ENCODE measurements at places on chromosomes 3 and 15.

GRCh38 chr3:179544981-179545645 is 17.6 kb upstream of the ACTL6A start:
- DNase-seq, result no peak

DNA sequence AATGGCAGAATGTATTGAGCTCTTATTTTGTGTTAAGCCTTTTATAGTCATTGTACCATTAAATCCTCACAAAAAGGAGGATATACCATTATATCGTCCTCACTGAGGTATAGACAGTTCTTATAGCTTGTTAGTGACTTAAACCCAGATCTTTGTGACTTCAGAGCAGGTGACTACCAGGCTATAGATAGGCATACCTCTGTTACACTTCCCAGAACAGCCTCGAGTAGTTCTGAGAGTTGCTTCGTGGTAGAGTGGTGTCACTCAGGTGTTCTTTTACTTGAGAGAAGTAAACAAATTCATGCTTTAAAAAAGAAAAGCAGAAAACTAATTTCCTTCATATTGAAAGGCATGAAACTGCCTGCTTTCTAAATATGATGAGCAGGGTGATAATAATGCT is 59.9 kb downstream of the SEC22A start:
- DNase-seq, result no peak

- DNase-seq, result no peak
Observed at GRCh38 chr3:172268425-172268824, 179.8 kb downstream of the GHSR start.

- DNase-seq, result no peak
Observed at GRCh38 chr3:111087924-111088469, 16.4 kb downstream of the NECTIN3 start.

DNA sequence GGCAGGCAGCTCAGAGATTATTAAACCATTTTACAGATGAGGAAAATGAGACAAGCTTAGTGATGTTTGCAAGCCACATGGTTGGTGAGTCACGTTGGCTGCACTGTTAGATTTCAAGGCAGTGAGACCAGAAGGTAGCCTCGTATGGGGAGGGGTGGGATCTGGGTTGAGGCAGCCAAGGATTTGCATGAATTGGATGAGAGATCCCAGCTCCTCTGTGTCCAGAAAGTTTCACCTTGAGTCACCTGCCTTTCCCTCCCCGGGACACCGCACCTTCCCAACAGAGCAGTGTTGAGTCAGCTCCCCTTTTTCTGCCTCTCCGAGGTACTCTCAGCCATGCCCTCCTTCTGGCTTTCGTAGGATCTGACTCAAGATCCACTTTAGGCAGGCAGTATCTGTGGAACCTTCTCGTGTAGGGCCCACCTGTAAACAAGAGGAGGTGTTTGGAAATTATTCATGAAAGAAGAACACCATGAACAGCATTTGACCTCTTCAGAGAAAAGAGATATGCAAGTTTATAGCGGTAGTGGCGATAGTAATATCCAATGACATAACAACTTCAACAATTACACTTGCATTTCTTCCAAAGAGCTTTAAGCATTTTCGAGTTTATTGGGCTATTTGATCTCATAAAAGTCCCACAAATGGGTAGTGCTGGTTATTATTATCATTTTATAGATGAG is 46.8 kb upstream of the VPS8 start:
- DNase-seq, result no peak
